T-helper 17 cell (primary cell): ENCODE measurements at places on chromosomes 16 and 17. TPM values are rescaled to one million over a fixed set of nuclear protein-coding genes. Genes with fewer than 3 reads are reported as not detected.

DNA sequence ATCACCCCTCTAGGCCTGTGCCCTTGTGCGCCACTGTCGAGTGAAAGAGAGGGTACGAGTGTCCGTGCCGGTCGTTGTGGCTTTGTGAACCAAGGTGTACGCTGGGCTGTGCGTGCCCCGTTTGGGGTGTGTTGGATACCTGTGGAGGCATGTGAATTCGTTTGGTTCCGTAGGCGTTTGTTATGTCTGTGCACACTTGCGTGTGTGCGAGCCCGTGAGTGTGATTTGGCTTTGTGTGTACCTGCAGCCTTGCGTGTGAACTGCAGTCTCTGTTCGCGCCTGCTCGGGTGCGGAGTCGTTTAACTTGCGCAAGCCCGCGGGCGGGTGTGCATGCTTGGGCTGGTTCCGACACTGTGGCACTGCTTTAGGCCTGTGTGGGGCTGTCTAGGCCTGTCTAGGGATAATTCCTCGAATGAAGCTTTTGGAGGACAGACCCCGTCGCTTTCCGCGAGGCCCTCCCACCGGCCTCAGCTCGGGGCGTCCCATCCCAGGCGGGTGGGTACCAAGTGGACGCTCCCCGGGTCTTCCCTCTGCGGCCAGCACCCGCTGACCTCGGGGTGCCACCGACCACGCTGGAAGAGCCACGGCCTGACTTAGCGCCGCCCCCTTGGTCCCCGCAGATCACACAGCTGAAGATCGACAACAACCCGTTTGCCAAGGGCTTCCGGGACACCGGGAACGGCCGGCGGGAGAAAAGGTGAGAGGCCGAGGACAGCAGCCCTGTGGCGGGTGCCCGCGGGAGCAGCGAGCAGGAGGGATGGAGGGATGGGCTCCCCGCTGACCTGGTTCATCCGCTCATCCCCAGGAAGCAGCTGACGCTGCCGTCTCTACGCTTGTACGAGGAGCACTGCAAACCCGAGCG is 4.4 kb downstream of the TBX2 start:
- no peak for DNase-seq

GRCh38 chr17:45013021-45013997 is 38.1 kb downstream of the DCAKD start:
- DNase-seq, result no peak

DNA sequence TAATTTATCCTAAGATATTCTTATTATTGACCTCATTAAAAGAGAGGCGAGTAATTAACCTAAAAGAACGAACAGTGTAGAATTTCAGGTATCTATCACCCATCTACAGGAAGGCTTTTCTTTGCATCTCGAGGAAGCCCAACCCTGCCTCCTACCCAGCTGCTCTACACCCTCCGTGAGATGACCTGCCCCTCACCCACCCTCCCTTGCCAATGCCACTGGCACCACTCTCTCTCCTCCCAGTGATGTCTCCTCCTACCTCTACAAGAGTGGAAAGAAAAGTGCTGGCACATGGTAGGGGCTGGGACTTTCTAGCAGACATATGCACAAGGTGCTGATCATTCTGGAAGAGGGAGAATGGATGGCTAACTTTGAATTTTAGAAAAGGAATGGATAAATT is 22.9 kb upstream of the FOXJ1 start:
- DNase-seq, result no peak

- no peak for DNase-seq
These were observed 661 bp downstream of the RFWD3 start for GRCh38 chr16:74666010-74666421.

DNA sequence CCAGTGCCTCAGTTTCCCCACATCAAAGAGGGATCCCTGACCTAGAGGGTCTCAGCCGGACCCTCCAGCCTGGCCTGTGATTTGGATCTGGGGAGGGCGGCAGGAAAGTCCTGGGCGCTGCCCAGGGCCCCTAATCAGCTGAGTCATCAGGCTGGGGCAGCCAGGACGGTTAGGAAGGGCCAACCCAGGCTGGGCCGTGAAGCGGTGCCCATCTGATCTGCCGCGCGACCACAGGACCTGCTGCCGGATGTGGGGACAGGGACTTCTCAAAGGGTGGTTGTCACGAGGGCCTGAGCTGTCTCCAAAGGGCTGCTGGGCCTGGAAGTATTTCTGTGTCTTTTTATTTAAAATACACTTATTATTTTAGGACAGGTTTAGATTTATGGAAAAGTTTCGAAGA is 4.4 kb downstream of the TPSAB1 start:
- no peak for DNase-seq

DNA sequence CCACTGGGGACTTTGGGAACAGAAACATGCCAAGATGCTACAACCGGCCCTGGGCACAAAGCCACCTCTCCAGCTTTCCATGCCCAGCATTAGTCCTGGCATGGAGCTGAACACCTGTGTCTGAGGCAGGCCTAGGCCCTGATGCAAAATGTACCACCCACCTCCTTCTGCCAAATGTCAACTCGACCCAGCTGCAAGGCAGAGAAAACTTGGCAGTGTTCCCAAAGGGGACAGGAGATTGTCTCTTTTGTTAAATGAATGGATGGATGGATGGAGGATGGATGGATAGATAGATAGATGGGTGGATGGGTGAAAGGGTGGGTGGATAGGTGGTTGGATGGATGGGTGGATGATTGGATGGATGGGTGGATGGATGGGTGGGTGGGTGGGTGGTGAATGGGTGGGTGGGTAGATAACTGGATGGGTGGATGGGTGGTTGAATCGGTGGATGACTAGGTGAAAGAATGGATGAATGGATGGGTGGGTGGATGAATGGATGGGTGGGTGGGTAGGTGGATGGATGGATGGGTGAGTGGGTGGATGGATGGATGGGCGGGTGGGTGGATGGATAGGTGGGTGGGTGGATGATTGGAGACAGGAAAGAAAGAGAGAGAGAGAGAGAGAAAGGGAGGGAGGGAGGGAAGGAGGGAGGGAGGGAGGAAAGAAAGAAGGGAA is 73.4 kb upstream of the TNRC6C start:
- DNase-seq, result no peak

GRCh38 chr17:61371606-61372005 is 28.0 kb upstream of the TBX2 start:
- DNase-seq, result no peak

DNA sequence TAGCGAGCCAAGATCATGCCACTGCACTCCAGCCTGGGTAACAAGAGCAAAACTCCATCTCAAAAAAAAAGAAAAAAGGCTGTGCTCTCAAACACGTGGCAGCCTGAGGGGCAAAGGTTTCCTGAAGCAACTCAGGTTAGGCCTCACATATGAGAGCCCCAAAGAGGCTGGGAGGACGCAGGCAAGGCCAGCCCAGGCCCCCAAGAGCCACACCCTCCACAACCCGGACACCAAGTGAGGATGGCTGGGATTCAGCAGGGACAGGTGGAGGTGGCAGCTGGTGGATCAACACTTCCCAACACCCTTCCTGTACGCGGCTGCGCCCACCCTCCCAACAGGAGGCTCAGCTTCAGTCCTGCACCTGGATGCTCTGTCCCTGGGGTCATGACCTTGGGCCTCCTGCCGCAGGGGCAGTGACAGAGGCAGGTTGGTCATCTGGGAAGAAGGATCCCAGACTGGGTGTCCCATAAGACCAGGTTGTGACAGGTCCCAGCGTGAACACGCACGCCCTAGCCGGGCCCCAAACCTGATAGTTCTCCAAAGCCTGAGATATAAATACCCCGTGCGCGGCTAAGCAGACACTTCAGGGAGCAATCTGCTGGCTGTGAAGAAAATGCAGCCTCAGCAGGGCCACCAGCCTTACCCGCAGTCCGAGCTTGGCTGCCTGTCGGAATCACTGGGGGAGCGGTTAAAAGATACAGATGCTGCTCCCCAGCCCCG is 78.1 kb downstream of the TIMM22 start:
- DNase-seq, result no peak

DNA sequence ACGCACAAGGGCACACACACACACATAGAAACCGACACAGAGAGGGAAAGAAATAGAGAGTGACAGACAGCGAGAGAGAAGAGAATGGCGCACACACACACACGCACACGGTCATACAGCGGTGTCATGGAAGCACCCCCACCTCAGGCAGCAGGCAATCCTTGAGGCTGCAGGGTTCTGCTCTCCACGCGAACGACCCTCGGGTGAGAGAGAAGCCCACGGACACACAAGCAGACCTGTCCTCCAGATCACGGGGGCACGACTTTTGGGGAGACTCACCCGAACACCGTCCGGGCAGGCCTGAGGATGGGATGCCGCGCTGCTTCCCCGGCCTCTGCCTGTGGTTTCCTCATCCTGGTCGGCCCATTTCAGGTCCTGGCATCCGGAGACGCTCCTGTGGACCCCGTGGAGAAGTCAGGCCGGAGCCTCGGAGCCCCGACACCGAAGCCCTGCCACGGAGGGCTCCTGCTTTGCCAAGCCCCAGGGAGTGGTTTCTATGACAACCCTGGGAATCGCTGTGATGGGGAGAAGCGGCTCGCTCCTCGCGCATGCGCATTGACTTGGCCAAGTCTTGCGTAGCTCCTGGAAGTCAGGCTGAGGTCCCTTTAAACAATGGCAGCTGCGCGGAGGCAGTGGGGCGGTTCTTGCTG is 118.2 kb upstream of the KCNJ18 start:
- DNase-seq, result no peak

DNA sequence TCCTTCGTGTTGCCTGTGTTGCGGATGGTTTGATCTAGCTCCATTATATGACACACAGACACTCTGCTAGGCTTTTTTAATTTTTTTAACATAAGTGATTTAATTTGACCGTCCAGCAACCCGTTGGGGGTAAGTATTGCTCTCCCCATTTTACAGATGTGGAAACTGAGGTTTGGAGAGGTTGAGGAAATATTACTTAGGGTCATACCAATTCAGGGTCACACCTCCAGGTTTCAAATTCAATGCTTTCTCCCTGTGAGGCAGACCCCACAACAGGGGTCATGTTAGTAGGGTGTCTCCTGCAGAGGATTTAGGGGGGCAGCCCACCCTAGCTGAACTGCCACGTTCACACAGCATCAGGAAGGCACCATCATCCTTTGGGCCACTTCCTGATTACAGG is 179.4 kb downstream of the COPRS start:
- no peak for DNase-seq

DNA sequence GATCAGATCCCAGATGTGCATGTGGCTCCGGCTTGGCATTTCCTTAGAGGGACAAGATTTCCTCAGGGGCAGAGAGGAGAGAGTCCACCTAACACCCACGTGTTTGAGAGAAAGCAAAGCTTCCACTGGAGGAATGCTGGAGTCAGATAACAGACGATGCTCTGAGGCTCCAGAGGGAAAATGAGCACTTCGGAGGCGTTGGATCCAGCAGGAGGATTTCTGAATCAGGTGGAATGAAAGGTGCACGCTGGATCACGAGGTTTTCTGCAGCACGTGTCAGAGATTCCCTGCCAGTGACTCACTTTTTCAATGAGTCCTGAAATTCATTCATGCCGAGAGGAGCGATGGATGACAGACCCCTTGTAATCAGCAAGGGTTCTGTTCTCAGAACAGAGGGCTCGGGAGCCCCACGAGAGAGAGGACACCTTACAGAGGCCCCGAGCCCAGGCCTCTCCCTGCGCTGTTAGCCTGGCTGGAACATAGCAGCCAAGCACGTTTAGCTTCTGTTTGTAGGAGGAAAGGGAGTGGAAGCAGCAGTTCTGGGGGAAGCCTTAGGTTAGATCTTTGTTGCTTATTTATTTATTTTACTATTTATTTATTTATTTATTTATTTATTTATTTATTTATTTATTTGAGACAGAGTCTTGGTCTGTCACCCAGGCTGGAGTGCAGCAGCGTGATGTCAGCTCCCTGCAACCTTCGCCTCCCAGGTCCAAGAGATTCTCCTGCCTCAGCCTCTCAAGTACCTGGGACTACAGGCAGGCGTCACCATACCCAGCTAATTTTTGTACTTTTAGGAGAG is 49.3 kb upstream of the JPH3 start:
- DNase-seq, result no peak

GRCh38 chr16:31008149-31008548 is 2.3 kb downstream of the STX1B start:
- no peak for DNase-seq

DNA sequence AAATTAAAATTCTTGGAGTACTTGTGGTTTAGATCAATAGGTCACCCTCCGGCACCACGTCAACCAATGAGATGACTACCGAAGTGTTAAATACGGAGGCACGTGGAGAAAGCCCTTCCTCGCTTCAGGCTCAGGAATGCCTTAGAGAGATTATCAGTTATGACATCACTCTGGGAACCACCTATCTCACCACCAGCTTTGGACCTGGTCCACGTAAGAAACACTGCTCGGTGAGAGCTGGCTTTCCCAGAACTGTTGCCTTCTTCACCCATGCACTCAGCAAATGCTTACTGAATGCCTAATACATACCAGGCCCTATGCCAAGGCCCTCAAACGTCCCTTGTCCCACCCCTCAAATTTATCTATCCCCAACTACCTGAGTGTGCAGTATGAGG is 71.3 kb downstream of the SMG6 start:
- no peak for DNase-seq

- DNase-seq, result no peak
These were observed 187.0 kb upstream of the RPL38 start for GRCh38 chr17:74016461-74016860.

Gene SPHK1
- 6.0 TPM for total RNA-seq

Gene MLYCD
- total RNA-seq, result 4.7 TPM
